ENCODE measurements at places on chromosomes 1 and 21. TPM values are rescaled to one million over a fixed set of nuclear protein-coding genes. Genes with fewer than 3 reads are reported as not detected.

GRCh38 chr1:110424699-110425611, 17.5 kb upstream of the LAMTOR5 start:
- H3K4me3 ChIP-seq, result no peak overlapping the region
- H3K36me3 ChIP-seq, result no peaks in the 10 kb centered on the region
- H3K4me1 ChIP-seq, result peaks cover 19% of the 10 kb centered on the region
- DNase-seq, result no peak

GRCh38 chr1:27015260-27015659, 2.6 kb upstream of the TENT5B start:
- no peak overlapping the region for H3K27ac ChIP-seq
- DNase-seq, result no peak
- no peak overlapping the region for H3K4me3 ChIP-seq
- H3K4me1 ChIP-seq, result peaks cover 10% of the 10 kb centered on the region

The RHOC gene
- total RNA-seq, result 96.7 TPM

DNA sequence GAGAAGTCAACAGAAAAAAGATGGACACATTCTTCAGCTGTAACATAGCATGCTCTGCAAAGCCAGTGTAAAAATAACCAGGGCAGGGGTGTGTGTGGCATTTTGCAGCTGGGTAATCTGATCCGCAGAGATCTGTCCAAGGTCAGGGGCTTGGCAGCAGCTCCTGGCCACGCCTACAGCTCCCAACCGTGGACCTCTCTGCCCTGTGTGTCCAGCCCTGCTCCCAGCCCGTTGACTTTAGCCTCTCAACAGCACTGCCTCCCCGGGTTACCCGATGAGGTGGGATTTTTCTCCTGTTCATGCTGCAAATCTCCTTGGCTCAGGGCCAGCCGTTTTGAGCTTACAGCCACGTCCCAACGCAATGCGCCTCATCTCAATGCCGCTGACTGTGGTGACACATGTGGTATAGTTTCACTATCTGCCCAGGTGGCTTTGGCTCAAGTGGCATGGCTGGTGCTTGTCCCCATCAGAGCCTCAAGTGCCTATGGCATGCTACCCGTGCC, 68.1 kb downstream of the VWA5B1 start:
- no peak for DNase-seq
- H3K4me1 ChIP-seq, result peaks cover 27% of the 10 kb centered on the region
- H3K27me3 ChIP-seq, result no peaks in the 10 kb centered on the region

The CSMD2 gene
- 19.4 TPM for total RNA-seq

DNA sequence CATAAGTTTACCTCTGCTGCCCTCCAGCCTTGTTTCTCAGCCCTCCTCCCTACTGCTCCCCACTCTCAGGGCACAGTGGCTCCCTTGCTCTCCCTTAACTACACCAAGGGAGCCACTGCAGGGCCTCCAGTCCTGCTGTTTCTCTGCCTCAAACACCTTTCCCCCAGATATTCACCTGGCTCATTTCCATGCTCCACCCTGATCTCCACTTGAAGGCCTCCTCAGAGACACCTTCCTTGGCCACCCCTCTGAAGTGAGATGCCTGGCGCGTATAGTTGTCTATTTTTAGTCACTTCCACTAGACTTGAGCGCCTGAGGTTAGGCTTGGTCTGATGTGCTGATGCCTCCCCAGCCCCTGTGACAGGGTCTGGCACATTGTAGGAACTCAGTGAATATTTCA, 34.9 kb downstream of the SEC16B start:
- no peaks in the 10 kb centered on the region for H3K4me1 ChIP-seq
- no peaks in the 10 kb centered on the region for H3K27me3 ChIP-seq
- no peak overlapping the region for H3K27ac ChIP-seq
- peaks cover 14% of the 10 kb centered on the region for H3K36me3 ChIP-seq
- DNase-seq, result no peak

- no peaks in the 10 kb centered on the region for H3K27me3 ChIP-seq
- no peak overlapping the region for H3K4me3 ChIP-seq
- no peak overlapping the region for H3K27ac ChIP-seq
- peaks cover 33% of the 10 kb centered on the region for H3K36me3 ChIP-seq
Measured at GRCh38 chr21:33259995-33260394, 6.2 kb upstream of the IL10RB start.

The OXCT2 gene
- 3.0 TPM for total RNA-seq

DNA sequence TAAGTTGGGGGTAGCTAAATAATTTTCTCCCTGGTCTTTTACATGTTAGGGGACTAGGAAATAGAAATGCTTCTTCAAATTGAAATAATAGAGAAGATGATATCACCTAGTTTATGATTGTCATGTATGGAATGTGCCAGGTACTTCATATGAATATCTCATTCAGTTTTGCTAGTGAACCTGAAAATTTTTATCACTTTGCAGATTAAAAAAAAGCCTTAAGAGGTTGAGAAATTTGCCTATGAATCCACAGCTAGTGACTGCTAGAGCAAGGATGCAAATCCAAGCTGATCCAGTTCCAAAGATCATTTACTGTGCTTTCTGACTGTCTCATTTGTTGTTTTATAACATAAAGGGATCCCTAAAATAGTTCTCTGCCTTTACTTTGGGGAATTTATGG, 24.7 kb downstream of the RNF2 start:
- no peak overlapping the region for H3K27ac ChIP-seq
- no peaks in the 10 kb centered on the region for H3K4me1 ChIP-seq
- H3K4me3 ChIP-seq, result no peak overlapping the region

The TMEM125 gene
- 19.3 TPM for total RNA-seq

DNA sequence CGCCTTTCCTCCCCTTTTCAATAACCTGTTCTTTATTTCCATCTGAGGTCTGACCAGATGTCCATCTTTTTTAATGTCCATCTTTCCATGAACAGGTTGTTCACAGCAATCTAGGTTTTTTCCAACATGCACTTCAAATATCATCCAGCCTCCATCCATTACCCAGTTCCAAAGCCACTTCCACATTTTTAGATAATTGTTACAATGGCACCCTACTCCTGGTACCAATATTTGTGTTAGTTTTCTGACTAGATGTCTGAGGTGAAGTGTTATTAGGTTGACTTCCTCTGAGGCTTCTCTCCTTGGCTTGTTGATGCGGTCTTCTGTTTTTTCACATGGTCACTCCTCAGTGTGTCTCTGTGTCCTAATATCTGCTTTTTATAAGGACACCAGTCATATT, 89.4 kb downstream of the OBSCN start:
- H3K36me3 ChIP-seq, result peaks cover 32% of the 10 kb centered on the region

Data from spinal cord (tissue), 10 donors.